ENCODE measurements at places on chromosomes 16 and 17.
A peak's percentile ranks its signal among the peaks of the same experiment; 100 is the strongest.

DNA sequence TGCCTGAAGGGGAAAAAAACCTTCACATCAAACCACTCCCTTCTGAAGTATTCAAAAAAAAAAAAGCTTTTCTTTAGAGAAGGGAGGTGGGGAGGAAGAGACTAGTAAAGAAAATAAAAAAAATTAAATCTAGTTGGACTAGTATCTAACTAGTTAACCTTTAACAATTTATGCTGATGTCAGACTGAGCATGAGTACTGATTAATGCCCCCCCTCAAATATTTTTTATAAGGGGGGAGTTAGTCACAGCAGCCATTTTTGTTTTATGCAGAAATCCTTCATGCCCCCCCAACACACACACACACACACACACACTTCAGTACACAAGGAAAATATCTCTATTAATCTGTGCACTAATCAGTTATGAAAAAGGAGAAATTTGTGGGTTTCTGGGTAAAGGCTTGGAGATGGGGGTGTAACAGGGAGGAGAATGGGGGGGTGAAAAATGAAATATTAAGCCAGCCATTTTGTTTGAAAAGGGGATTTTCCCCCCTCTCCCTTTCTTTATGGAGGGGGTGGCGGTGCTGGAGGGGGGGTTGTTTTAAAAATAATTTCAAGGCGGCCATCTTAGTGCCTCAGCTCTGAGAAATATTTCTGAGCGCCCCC lies 4.7 kb upstream of the CHD3 start:
- peak; percentile 35 for DNase-seq

DNA sequence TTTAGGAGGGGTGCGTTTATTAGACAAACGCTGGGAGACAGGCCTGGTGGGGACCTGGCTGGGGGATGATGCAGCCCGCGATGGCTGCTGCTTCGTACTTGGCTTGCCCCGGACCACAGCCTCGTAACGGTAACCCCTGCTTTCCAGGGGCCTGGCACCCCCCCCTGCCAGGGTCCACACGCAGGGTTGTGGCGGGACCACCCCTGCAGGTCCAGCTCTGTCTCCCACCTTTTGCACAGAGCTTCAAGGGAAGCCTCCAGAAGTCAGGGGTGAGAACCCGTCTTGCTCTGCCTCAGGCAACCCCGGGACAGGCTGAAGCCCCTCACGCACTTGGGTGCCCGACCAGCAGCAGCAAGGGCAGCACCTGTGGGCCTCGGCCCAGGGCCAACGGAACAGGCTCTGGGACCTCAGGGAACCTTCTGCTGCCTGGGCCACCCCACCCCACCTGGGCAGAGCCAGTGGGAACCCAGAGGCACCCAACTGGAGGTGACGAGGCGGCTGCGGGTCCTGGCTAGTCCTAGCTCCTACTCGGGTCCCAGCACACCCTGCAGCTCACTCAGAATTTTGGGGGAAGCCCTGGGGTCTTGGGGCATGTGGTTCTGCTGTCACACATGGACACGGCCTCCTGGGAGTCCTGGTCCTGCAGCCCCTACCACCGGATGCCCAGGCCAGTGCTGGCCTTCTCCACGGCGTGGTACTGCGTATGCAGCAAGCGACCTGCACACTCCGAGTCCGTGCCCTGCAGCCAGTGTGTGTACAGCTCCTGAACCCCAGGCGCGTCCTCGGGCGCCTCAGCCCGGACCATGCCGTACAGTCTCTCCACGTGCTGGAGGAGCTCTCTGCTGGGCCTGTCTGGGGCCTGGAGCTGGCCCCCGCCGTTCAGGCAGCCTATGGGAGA lies 3.1 kb downstream of the HAGHL start:
- no peak for DNase-seq

- no peak for DNase-seq
Observed at GRCh38 chr17:9702914-9703780, 57.8 kb downstream of the USP43 start.

- DNase-seq: no peak
Observed at GRCh38 chr17:44629314-44629713, 27.0 kb upstream of the MEIOC start.

GRCh38 chr17:78242024-78242742 lies 10.8 kb downstream of the TMEM235 start:
- no peak for DNase-seq

- DNase-seq: peak; percentile 87
Observed at GRCh38 chr16:82639666-82640336, 13.0 kb downstream of the CDH13 start.
